IMR-90 (cell line): ENCODE measurements at places on chromosomes 1 and 21. TPM values are rescaled to one million over a fixed set of nuclear protein-coding genes. Genes with fewer than 3 reads are reported as not detected.
A peak's percentile ranks its signal among the peaks of the same experiment; 100 is the strongest.

GRCh38 chr1:73104749-73105148 is 822.4 kb upstream of the NEGR1 start:
- no peak for DNase-seq

DNA sequence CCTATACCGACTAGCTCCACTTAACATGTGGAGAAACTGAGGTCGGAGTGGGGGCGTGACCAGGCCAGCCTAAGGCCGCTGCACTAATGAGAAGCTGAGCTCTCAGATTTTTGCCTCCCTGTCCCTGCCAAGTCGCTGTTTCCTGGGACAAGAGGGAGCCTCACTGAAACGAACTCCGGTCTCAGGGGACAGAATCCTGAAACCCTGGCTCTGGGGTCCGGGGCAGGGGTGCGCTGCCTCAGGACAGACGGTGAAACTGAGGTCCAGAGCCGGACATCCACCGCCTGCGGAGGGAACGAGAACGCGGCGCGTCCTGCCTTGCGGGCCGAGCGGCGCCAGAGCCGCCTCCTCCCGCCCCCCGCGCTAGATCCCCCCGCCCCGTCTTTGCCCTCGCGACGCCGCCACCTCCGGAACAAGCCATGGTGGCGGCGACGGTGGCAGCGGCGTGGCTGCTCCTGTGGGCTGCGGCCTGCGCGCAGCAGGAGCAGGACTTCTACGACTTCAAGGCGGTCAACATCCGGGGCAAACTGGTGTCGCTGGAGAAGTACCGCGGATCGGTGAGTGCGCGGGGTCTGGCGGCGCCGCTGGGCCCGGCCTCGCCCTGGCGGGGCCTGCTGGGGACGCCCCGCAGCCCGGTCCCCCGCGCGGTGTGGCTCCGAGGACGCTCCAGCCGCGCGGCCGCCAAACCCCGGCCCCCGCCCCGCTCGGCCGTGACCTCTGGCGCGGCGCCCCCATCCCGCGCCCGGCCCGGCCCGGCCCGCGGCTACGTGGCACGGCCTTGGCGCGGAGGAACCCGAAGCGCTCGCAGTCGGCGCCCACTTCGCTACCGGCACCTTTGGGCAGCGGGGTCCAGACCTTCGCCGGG is at the start of gene GPX7:
GPX7 (plus strand) TSS at position 381 of the 865 bp plus-strand sequence; CDS start at position 420, 39 bp downstream.
- peak; percentile 39 for DNase-seq

GRCh38 chr1:53272349-53272748 is 34.0 kb upstream of the MAGOH start:
- no peak for DNase-seq

DNA sequence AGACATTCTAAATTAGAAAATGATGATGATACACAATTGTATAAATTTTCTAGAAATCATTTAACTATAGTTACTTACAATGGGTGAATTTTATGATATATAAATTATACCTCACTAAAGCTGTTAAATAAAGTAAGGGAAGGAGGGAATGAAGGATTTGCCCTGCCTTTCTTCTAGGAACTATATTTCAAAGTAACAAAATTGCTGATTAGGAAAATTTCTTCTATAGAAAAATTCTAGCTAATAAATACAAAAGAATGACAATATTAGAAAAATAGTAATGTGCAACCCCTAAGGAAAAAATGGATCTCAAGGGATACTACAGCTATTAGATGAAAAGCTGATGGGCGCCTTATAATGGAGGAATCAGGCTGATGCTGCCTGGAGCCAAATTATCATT is 23.1 kb downstream of the SPATA6 start:
- DNase-seq, result no peak

DNA sequence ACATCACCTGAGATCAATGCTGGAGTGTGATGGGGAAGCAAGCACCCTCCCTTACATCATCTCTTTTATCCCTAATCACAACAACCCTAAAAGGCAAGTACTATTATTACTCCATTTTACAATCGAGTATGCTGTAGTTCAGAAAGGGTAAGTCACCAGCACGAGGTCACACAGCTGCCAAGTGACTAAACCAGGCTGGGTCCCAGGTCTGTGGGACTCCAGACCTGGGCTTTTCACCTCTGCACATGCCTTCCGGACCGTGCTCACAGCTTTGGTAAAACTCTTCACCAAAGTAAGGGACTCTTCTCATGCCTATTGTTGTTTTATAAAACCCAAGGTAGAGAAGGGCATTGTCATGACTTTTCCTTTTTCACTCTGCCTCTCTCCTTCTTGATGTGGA is 130.9 kb downstream of the DMRTB1 start:
- DNase-seq, result no peak

DNA sequence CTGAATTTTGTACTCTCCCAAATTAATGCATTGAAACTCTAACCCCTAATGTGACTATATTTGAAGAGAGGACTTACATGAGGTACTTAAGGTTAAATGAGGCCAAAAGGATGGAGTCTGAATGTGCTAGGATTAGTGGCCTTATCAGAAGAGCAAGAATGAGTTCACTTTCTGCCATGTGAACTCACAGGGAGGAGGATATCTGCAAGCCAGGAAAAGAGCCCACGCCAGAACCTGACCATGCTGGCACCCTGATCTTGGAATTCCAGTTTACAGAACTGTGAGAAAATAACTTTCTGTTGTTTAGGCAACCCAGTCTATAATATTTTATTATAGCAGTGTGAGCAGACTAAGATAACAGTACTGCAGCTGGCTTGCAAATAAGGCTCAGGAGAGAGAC is 12.2 kb upstream of the FASLG start:
- DNase-seq, result no peak

DNA sequence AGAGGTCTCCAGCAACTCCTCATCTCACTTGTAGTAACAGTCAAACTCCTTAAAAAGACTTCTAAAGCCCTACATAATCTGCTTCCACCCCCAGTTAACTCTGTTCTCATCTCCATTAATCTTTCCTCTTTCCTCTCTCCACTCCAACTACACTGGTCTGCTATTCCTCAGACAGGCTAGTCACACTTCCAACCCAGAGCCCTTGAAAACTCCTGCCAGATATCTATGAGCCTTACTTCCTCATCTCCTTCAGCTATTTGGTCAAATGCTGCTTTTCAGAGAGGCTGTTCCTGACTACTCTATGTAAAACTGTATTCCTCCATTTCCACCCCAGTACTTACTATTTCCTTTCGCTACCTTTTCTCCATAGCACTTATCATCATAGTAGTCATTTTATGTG is 24.4 kb downstream of the PCP4L1 start:
- no peak for DNase-seq

GRCh38 chr1:5651964-5652821 is 340.0 kb downstream of the NPHP4 start:
- DNase-seq, result no peak

The PLPPR5 gene
- under 0.01 TPM in 2 replicates for total RNA-seq

The IL12RB2 gene
- not detected in 2 replicates for total RNA-seq
